ENCODE measurements at places on chromosomes 4 and X.

DNA sequence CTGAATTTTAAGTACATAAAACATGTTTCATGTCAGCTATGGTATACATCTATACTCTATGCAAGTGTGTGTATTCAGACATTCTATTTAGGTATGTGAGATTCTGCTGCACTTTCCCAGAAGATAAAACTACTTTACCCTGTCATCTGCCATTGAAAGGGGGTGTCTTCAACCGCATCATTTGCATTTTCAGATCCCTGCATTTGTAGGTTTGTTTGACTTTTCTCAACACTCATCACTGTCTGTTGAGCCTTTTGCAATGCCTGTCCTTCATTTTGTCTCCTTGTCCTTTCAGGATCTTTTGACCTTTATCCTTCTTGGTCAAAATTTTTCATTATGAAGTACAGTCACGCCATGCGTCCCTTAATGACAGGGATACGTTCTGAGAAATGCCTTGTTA, 103.5 kb downstream of the TMA16 start:
- DNase-seq: peak; percentile 75

GRCh38 chr4:129063640-129064039, 29.7 kb downstream of the SCLT1 start:
- DNase-seq: no peak

GRCh38 chr4:147493307-147493706, 12.4 kb downstream of the EDNRA start:
- DNase-seq: no peak

GRCh38 chr4:23171976-23172375, 479.2 kb downstream of the GBA3 start:
- DNase-seq: no peak

- no peak for DNase-seq
Observed at GRCh38 chrX:9117851-9118250, 83.9 kb upstream of the FAM9B start.

DNA sequence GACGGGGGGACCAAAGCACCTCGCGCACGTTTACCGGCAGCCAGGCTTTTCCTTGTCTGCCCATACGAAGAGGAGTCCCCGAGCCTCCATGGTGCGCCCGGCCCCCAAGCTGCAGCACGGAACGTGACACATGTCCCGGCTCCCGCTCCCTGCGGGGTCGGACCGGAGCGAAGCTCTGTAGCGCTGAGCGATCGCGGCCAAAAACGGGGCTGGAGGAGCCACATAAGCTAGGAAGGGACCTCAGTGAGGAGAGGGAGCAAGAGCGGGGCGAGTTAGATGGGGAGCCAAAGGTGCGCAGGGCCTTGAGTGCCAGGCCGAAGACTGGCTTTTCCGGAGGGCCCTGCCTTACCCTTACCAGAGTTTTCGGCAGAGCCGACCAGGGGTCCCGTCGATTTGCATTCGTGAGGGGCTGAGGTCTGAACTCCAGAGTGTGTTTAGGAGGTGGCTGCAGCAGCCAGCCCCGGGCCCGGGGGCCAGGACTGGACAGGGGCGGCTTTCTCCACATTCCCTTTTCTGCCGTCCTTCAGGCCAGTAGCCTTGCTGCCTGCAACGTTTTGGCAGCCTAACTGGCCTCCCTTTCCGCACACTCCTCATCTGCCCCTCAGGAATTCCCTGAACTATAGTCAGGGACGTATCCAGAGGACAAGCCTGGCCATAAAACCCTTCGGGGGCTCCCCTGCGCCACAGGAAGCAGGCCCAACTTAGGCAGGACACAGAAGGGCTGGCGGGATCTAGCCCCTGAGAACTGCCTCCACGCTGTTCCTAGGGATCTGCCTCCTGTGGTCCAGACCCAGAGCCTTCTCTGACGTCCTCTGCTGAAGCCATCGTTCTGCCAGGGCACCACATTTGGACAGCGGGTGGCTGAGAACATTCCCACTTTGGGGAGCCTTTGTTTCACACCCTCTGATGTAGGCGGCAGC, 689 bp downstream of the SSR4 start:
- no peak for DNase-seq

DNA sequence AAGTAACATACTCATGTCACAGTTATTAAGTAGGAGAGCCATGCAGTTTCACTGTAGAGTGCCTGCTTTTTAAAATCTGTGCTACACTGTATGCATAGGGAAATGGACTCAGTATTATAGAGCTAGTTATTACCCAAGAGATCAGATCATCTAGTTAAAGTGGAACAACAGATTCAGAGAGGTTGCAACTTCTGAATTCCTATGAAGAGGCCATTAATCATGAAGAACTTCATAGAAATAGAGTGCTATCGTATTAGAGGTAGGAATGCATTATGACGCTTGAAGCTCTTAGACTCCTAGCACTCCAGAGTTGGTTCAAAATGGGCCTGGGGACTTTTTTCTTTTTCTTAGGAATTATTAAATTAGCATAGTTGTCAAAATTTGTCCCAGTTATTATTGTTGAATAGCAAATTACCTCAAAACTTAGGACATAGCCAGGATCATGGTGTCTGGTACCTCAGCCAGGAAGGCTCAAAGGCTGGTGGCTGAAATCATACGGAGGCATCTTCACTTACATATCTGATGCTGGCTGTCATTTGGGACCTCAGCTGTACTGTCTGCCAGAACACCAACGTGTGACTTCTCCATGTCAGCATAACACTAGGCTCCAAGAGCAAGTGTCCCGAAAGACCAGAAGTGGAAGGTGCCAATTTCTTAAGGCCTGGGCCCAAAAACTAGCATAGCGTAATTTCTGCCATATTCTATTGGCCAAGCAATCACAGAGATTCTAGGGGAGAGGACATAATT, 125.7 kb downstream of the STAG2 start:
- no peak for DNase-seq

- DNase-seq: no peak
Observed at GRCh38 chr4:159398236-159398638, 295.4 kb downstream of the RAPGEF2 start.

DNA sequence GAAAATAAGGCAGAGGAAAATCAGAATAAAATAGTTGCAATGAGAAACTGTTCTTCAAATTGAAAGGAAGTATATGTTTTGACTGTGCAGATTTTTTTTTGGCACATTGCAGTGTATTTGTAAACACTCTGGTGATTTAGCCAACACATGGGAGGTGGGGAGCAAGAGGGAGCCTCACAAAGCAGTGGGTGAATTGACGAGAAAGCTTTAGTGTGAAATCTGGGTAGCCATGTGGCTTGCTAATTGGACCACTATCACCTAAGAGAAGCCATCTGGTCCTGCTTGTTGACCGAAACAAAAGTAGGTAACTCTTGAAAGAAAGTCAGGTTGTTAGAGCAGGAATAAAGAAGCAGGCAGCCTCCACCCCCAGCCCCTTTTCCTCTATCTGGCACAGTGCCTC, 10.4 kb downstream of the CLCN5 start:
- no peak for DNase-seq

DNA sequence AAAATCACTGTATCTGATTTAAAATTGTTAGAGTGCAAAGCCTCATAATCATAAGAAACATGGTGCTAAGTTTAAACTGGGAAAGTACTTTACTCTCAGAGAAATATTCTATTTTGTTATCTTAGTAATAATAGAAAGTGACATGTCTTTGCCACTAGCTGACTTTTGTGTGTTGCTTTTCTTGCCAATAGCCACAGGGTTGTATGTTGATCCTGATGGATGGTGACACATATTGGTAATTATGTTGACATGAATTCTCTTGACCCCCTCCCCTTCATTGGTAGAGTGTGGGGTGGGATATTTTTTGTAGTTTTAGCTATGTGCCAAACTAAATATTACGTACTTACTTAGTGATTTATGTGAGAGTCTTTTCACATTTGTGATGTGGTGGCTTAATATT, 103.1 kb upstream of the MAP9 start:
- DNase-seq: no peak
